ENCODE measurements at places on chromosomes 1 and 21. TPM values are rescaled to one million over a fixed set of nuclear protein-coding genes. Genes with fewer than 3 reads are reported as not detected.

- DNase-seq, result no peak
Measured at GRCh38 chr1:87678266-87678665, 349.6 kb downstream of the LMO4 start.

GRCh38 chr1:151255381-151255780 lies 847 bp downstream of the PSMD4 start:
- no peak for DNase-seq

- DNase-seq, result no peak
Measured at GRCh38 chr1:153612111-153612754, 704 bp downstream of the S100A16 start.

The ZNF670 gene
- 1.9 TPM for total RNA-seq

The TNFAIP8L2 gene
- 31.5 TPM for total RNA-seq

The REN gene
- total RNA-seq, result not detected
